ENCODE measurements at places on chromosomes 5 and 9. TPM values are rescaled to one million over a fixed set of nuclear protein-coding genes. Genes with fewer than 3 reads are reported as not detected.

The KCNMB1 gene
- polyA plus RNA-seq = not detected

The IL13 gene
- not detected for polyA plus RNA-seq

The RNF183 gene
- 0.11 TPM for polyA plus RNA-seq

The FAT2 gene
- polyA plus RNA-seq = not detected

The SV2C gene
- not detected for polyA plus RNA-seq

The GPR151 gene
- not detected for polyA plus RNA-seq

The INSYN2B gene
- not detected for polyA plus RNA-seq

The SPATA31A3 gene
- polyA plus RNA-seq = 0.11 TPM

The ZFP2 gene
- polyA plus RNA-seq = not detected

The ANXA6 gene
- 8.8 TPM for polyA plus RNA-seq

The TOR4A gene
- 23.9 TPM for polyA plus RNA-seq

The FYB1 gene
- 7.4 TPM for polyA plus RNA-seq

The KLF4 gene
- polyA plus RNA-seq = 0.09 TPM

The CAVIN4 gene
- polyA plus RNA-seq = 0.11 TPM

The PPP2R2B gene
- polyA plus RNA-seq = not detected

The BRD9 gene
- polyA plus RNA-seq = 56.4 TPM

The LVRN gene
- polyA plus RNA-seq = 5.3 TPM

The ZNF454 gene
- polyA plus RNA-seq = not detected

The HAPLN1 gene
- polyA plus RNA-seq = not detected

The TMEM215 gene
- not detected for polyA plus RNA-seq

The GNA14 gene
- polyA plus RNA-seq = 0.03 TPM
